ENCODE measurements at places on chromosomes 7 and 10.

- no peak for DNase-seq
These were observed 32.0 kb downstream of the TSPAN14 start for GRCh38 chr10:80485946-80486764.

- peak; percentile 69 for DNase-seq
These were observed 152.7 kb downstream of the SKIDA1 start for GRCh38 chr10:21372651-21373410.

DNA sequence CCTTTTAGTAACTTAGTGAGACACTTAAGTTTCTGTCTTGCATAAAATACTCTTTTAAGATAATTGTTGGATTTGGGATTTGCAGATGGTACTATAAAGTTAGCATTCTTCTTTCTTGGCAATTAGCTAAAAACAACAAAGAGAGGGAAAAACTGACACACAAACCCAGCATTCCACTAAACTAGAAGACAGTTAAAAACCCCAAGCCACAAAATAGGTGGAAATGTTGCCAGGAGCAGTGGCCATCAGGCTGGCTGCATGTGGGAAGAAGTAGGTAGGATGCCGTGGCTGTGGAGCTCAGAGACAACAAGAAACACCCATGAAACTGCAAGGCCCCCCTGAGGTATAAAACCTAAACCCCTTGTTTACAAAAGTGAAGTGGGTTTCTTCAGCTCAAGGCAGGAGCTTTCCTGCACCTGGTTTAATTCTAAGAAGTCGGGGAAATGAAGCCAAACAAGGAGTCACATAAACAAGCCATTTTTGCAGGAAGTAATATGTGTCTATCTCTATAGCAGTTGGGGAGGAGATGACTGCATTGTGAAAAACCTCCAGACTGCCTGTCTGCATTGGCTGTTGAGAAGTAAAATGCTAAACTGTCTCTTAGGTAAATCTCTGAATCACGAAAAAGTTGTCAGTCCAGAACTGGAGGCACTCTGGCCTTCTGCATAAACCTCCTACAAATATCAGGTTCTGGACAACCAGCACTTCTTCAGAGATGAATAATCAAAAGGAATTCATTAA lies 9.5 kb downstream of the RAB18 start:
- DNase-seq: peak; percentile 16

DNA sequence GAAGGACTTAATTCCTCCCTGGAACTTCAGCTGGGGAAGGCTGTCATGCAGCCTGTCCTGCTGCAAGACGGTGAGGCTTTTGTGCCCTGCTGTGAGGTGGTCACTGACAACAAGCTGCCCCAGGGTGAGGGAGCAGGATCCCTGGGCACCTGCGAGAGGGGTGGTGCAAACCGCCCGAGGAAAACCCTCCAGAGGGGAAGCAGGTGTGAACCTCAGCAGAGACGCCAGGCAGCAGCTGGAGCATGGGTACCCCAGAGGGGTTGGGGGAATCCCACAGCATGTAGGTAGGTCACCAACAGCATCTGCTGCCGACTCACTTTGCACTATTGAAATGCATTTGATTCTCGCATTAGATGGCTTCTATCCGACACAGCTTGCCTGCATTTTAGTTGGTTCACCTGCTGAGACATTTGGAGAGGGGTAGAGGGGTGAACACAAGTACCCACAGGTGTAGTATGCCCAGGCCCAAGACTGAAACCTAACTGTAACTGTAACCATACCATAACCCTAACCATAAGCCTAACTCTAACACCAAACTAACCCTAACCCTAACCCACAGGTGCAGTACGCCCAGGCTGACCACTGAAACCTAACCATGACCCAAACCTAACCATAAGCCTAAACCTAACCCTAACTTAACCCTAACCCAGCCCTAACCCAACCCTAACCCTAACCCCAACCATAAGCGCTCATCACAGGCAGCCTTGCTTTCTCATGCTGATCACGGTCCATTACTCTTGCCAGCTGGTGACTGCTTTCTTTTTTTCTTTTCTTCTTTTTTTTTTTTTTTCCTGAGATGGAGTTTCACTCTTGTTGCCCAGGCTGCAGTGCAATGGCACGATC lies 85.9 kb downstream of the ELFN1 start:
- no peak for DNase-seq

DNA sequence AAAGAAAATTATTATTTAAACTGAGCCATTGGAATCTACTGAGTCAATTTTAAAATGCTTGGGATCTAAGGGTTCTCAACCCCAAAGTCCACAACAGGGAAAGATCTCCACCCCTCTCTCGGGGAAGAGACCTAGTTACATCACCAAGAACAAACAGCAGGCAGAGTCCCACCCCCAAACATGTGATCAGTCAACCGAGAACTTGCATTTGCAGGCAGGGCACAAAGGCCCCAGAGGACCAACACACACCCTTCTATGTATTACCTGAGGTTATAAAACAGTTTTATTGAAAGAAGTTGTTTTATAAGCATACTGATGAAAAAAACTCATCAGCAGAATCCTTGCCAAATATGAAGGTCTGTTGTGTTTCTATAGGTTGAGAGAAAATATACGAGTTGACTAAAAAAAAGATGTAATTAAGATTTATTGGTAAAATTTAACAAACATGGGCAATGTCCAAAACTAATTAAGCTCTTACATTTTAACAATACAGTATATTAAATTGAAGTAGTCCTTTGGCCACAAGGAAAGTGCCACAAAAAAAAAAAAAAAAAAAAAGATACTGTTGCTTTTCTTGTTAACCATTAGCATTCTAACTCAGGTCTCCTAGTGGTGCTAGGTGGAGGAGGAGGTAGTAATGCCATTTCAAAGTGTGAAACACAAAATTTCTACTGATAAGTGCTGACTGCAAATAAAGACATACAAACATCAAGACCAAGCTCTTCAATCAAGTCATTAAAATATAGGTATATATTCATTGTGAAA lies 975 bp upstream of the USP54 start:
- DNase-seq: peak; percentile 46

GRCh38 chr7:151863386-151864079 lies 13.4 kb downstream of the PRKAG2 start:
- no peak for DNase-seq

Data from tongue (tissue), 3 donors.